Trophoblast cell (in vitro differentiated cells and primary cell): ENCODE measurements at places on chromosomes 1 and 21.

DNA sequence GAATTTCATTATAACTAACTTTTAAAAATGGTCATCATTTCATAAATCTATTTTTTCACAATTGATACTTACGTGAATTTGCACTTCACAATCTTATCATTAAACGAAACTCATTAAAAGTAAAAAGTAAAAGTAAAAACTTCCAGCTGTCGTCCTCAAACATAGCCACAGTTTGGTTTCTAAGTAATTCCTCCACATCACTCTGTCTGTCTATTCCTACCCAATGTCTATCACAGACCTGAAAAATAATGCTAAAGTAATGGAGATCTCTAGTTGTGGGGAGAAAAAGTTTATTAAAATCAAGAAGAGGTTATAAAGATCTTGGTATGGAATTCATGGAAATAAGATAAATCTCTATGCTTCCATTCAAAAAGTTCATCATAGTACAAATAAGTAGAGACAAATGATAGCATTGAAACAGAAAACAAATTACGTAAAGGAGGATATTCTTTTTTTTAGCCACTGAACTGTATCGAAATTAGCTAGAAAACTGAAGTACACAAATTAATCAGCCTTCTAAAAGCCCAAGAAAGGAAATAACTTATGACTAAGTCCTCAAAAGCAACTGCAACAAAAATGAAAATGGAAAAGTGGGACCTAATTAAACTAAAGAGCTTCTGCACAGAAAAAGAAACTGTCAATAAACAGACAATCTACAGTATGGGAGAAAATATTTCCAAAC, 148.6 kb downstream of the TIAM1 start:
- no peak overlapping the region for H3K27ac ChIP-seq
- H3K36me3 ChIP-seq: peaks cover 3% of the 10 kb centered on the region
- no peak for DNase-seq
- H3K4me1 ChIP-seq: no peaks in the 10 kb centered on the region
- no peak overlapping the region for H3K4me3 ChIP-seq
- no peaks in the 10 kb centered on the region for H3K27me3 ChIP-seq

DNA sequence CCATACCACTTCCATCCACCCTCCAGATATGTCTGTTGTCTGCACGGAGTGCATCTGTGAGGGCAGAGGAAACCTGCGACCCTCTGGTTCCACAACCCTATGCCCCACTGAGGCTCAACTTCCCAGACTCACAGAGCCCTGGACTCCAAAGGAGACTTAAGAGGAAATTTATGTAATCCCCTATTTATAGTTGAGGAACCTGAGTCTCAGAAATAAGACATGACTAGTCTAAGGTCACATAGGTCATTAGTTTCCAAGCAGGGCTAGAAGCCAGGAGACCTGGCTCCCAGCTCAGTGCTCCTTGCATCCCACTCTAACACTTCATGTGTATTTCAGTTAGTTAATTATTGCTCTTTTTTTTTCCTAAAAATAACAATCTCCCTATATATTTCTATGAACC, 15.7 kb upstream of the LEMD1 start:
- DNase-seq: no peak
- H3K4me3 ChIP-seq: no peak overlapping the region
- H3K27me3 ChIP-seq: no peaks in the 10 kb centered on the region

DNA sequence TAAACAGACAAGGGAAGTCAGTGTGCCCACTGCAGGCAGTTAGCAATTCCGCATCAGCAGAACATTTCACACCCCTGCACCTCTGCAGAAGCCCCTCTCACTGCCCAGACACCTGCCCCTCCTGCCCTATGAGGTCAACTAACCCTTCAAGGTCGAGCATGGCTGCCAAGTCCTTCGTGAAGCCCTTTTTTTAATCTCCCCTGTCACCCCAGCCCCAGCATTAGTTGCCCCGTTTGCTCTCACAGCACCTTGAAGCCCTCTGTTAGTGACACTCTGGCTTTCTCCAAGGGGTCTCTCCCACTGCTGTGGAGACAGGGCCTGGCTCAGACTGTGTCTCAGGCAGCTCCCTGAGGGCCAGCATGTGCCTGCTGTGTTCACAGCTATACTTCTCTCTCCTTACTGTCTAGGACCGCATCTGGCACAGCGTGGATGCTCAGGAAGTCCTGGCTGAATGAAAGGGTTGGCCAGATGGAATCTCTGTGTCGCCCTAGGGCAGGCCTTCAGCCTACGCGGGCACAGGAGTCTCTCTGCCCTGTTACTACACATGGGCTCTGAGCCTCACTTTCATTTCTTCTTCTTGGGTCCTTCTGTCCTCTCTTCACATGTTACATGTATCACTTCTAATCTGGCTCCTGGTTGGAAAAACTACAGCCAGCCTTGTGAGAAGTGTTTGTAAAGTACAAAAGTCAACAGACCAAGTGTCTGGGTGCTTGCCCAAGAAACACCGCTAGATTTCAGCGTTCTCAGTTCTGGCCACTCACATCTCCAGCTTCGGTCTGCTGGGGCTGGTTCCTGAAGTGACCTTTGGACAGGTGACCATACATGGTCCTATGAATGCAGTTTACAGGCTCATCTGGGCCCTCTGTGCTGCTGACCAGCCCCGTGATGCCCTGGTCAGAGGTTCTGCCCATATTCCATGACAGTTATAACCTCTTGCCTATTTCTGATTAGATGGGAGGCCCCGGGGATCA, 19.7 kb downstream of the SLC2A1 start:
- no peak for DNase-seq
- H3K4me1 ChIP-seq: peaks cover 84% of the 10 kb centered on the region
- H3K27me3 ChIP-seq: no peaks in the 10 kb centered on the region
- peak overlapping the region; percentile 0 for H3K27ac ChIP-seq
- no peak overlapping the region for H3K4me3 ChIP-seq

DNA sequence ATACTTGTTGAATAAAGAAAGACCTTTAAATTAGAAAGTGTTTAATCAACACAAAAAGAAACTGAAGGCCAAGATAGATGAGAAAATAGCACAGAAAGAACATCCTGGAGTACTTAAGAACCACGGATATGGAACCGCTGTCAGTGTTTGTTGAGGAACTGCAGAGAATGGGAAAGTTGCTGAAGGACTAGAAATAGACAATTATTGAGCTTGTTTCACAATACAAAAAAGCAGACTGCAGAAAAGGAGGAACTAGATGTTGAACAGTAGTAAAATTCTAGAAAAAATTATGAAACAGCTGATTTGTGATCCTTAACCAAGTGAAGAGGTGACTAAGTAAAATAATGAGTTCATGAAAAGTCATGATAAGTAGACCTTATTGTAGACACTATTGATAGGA, 29.7 kb downstream of the MYSM1 start:
- no peak for DNase-seq
- H3K4me3 ChIP-seq: no peak overlapping the region
- peaks cover 12% of the 10 kb centered on the region for H3K36me3 ChIP-seq
- no peaks in the 10 kb centered on the region for H3K27me3 ChIP-seq
- H3K4me1 ChIP-seq: no peaks in the 10 kb centered on the region

- H3K4me3 ChIP-seq: no peak overlapping the region
- no peak for DNase-seq
- H3K36me3 ChIP-seq: no peaks in the 10 kb centered on the region
Measured at GRCh38 chr21:46454634-46455390, 3.9 kb upstream of the DIP2A start.

DNA sequence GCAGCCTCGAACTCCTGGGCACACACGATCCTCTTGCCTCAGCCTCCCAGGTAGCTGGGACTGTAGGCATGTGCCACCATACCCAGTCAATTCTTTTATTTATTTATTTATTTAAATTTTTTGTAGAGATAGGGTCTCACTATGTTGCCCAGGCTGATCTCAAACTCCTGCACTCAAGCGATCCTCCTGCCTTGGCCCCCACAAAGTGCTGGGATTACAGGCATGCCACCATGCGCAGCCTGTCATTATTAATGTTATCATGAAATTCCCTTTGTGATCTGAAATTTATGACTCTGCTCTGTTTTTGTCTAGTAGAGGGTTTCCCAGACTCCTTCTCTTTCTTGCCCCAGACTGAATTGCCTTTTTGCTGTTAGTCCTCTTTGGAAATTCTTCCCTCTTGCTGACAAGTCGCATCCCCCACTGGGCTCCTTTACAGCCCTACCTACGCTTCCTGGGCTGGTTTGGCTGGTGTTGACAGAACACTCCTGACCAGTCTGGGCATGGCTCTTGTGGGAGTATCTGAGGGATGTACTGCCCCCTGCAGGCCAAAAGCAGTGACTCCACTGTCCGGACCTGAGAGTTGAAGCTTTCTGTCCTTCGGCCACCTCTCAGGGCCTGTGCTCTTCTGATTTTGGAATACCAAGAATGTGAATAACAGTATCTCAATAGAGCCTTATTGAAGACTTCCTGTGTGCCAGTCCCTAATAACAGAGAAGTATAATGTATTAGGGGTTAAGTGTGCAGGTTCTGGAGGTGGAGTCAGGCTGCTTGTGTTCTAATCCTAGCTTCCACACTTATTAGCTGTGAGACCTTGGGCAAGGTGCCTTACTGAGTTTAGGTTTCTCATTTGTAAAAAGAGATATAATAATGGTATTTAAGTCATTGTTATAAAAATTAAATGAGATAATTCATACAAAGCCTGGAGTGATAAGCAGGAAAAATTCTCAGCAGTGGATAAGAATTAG, 28.2 kb downstream of the TCEANC2 start:
- H3K27ac ChIP-seq: no peak overlapping the region
- H3K36me3 ChIP-seq: no peaks in the 10 kb centered on the region
- H3K27me3 ChIP-seq: no peaks in the 10 kb centered on the region
- H3K4me3 ChIP-seq: no peak overlapping the region
- H3K4me1 ChIP-seq: no peaks in the 10 kb centered on the region

DNA sequence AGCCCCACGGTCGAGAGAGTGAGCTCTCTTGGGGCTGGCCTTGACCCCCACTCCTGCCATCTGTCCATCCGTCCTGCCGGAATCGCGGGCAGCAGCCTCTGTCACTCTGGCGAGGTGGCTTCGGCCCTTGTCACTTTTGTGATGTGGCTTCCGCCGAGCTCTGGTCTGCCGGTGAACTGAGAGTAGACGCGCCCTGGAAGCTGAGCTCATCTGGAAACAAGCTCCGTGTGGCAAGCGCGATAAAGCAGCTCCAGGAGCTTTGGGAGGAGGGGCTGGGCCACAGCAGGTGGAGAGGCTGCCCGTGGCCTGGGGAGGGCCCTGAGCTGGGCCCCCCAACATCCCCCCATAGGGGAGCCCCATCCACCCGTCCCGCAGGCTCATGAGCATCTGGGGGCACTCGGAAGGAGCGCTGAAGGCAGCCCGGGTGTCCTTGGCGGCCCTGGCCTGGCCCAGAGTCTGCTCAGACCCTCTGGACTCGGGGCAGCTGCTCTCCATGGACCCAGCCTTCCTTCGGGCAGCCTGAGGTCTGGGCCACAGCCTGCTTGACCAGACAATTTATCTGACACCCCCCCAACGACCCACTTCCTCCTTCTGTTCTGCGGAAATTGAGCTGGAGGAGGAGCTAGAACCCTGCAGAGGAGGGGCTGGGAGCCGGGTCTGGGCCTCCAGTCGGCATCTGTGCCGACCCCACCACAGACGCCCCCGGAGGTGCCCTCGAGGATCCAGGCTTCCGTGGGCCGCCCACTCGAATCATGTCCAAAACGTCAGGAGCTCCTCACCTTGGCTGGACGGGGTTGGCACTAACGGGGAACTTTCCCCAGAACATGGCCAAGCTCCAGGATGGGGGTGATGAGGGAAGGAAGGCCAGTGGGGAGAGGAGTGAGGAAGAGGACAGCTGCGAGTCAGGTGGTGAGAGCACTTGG, 59.1 kb downstream of the SLC19A1 start:
- H3K4me3 ChIP-seq: no peak overlapping the region
- peaks cover 76% of the 10 kb centered on the region for H3K36me3 ChIP-seq
- no peaks in the 10 kb centered on the region for H3K4me1 ChIP-seq
- H3K27ac ChIP-seq: no peak overlapping the region
- no peaks in the 10 kb centered on the region for H3K27me3 ChIP-seq

GRCh38 chr1:226599636-226600238, 51.2 kb downstream of the STUM start:
- no peaks in the 10 kb centered on the region for H3K27me3 ChIP-seq
- no peak overlapping the region for H3K27ac ChIP-seq
- peaks cover 15% of the 10 kb centered on the region for H3K4me1 ChIP-seq
- no peak overlapping the region for H3K4me3 ChIP-seq
- no peaks in the 10 kb centered on the region for H3K36me3 ChIP-seq
- no peak for DNase-seq

DNA sequence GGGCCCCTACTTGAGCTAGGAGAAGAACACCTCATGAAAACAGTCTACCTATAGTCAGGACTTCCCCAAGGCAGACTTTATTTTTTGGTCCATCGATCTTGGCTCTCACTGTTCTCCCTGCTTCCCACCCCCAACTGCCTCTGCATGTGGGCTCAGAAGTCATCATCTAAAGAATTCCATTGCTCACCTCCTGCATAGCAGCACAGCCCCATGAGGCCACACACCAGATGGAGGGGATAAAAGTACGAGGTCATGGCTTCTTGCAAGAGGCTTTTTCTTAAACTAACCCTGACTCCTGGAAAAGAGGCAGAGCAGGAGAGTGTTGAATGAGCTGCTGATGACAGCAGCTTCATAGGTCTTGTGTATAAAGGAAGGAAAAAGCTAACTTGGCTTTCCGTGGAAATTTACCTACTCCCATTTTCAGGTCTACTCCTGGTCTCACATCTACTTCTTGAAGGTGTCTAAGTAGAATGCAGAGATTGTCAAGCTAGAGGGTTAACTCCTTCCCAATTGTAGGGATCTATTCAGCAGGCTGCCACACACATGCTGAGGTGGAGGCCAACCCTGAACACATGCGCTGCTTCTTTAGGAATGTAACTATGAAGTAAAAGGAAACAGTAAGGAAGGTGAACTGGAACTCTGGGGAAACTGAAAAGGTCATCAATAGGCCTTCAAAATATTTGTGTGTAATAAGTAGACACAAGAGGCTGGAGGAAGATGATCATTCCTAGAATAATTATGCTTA, 18.7 kb downstream of the WNT2B start:
- H3K4me1 ChIP-seq: peaks cover 20% of the 10 kb centered on the region
- H3K36me3 ChIP-seq: no peaks in the 10 kb centered on the region
- DNase-seq: no peak
- H3K27ac ChIP-seq: peak overlapping the region; percentile 17

- no peak overlapping the region for H3K27ac ChIP-seq
- H3K27me3 ChIP-seq: no peaks in the 10 kb centered on the region
- H3K36me3 ChIP-seq: no peaks in the 10 kb centered on the region
- no peaks in the 10 kb centered on the region for H3K4me1 ChIP-seq
Measured at GRCh38 chr1:163770265-163770664, 448.5 kb downstream of the NUF2 start.

DNA sequence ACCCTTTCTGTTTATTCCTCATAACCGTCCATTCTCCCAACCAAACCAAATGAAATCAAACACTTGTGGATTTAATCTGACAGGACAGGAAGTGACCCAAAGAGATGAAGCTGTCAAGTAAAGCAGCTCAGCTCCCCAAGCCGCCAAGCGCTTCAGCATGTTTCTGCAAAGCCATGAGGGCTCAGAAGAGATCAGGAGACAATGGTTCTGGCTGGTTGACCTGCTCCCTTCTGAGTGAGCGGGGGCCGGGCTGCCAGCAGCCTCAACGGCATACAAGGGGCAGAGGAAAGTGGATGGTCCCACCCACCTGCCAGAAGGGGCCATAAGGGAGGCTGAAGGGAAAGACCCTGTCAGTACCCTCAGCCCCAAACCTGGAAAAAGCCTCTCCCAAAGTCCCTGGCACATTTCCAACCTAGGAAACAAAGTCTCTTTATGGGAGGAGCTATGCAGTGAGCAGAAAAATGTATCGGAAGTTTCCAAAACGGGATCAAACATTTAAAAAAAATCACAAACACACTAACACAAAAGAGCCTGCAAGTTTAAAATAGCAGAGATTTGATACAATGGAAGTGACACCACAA, 45.4 kb downstream of the SLC45A1 start:
- H3K4me1 ChIP-seq: peaks cover 6% of the 10 kb centered on the region
- H3K27ac ChIP-seq: no peak overlapping the region
- H3K4me3 ChIP-seq: no peak overlapping the region
- H3K36me3 ChIP-seq: peaks cover 70% of the 10 kb centered on the region
- H3K27me3 ChIP-seq: no peaks in the 10 kb centered on the region
- DNase-seq: no peak
